ENCODE measurements at places on chromosomes 3 and 15. TPM values are rescaled to one million over a fixed set of nuclear protein-coding genes. Genes with fewer than 3 reads are reported as not detected.

Gene PARP15
- total RNA-seq = 0.07 TPM

Gene KCNAB1
- 1.4 TPM for total RNA-seq

Gene KNG1
- not detected for total RNA-seq

Gene NUSAP1
- total RNA-seq = 185 TPM

Gene TM4SF18
- total RNA-seq = not detected

Gene TMED3
- total RNA-seq = 58.6 TPM

Gene DAG1
- 206 TPM for total RNA-seq

Gene RPUSD2
- total RNA-seq = 17.1 TPM

Gene PRR20G
- total RNA-seq = not detected

Gene ANKRD34C
- not detected for total RNA-seq

Gene KCNH8
- 0.58 TPM for total RNA-seq

Gene PLCH1
- total RNA-seq = 0.73 TPM

Gene LRRC31
- total RNA-seq = not detected

Gene SCN5A
- total RNA-seq = 4.7 TPM

Gene ASB14
- total RNA-seq = not detected

Gene CYP19A1
- total RNA-seq = not detected

Gene NKTR
- total RNA-seq = 66.0 TPM

Gene WNT5A
- 146 TPM for total RNA-seq

Gene ARHGEF26
- 10.0 TPM for total RNA-seq

Gene SLC22A13
- total RNA-seq = 0.44 TPM

Gene MOBP
- not detected for total RNA-seq

Gene FGD5
- not detected for total RNA-seq

Gene MBD4
- 48.6 TPM for total RNA-seq

Gene AHSG
- total RNA-seq = not detected

Gene PLA2G4E
- not detected for total RNA-seq

Gene SH3GL3
- total RNA-seq = 0.22 TPM

Gene CHRM5
- total RNA-seq = not detected

Gene SLCO2A1
- total RNA-seq = 0.70 TPM

Gene TRIM59
- total RNA-seq = 23.3 TPM

Gene PLXNB1
- total RNA-seq = 120 TPM

Gene SEMA6D
- total RNA-seq = not detected

Gene LTK
- 0.11 TPM for total RNA-seq

Gene ZPLD1
- not detected for total RNA-seq

Gene RLBP1
- not detected for total RNA-seq

Gene ATP13A5
- not detected for total RNA-seq

Gene CCR2
- total RNA-seq = not detected

Gene TMEM40
- 30.5 TPM for total RNA-seq

Gene SCAMP5
- 17.9 TPM for total RNA-seq
